Left renal cortex interstitium (tissue), 4 donors: ENCODE measurements at places on chromosomes 4 and X. TPM values are rescaled to one million over a fixed set of nuclear protein-coding genes. Genes with fewer than 3 reads are reported as not detected.

- DNase-seq, result no peak
Measured at GRCh38 chr4:44425614-44426208, 22.9 kb downstream of the KCTD8 start.

DNA sequence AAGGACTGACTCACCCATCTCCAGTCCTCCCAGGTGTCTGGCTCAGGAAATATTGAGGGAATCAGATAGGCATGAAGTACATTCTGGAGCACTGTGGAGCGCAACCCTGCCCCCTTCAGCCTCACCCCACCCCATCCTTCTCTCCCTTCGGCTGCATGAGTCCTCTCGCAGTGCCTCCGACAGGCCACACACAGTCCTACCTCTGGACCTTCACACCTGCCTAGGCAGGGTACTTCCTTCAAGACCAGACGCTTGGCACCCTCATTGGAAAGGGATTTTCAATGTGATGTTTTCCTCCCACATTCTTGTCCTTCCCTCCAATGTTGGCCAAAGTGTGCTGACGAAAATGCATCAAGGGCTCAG lies 26.8 kb upstream of the PPP2R2C start:
- DNase-seq, result no peak

The DCHS2 gene
- 11.3 TPM for polyA plus RNA-seq

The ASB12 gene
- 0.96 TPM for polyA plus RNA-seq

GRCh38 chrX:24761306-24761705 lies 67.6 kb downstream of the POLA1 start:
- DNase-seq, result no peak

- DNase-seq, result no peak
Measured at GRCh38 chrX:113828470-113828869, 755.4 kb upstream of the HTR2C start.

GRCh38 chr4:169369634-169370033 lies 98.9 kb upstream of the SH3RF1 start:
- DNase-seq, result no peak

The DRP2 gene
- polyA plus RNA-seq, result 2.2 TPM

GRCh38 chr4:122341886-122342285 lies 36.9 kb upstream of the ADAD1 start:
- DNase-seq, result no peak

The TNIP3 gene
- 2.3 TPM for polyA plus RNA-seq

DNA sequence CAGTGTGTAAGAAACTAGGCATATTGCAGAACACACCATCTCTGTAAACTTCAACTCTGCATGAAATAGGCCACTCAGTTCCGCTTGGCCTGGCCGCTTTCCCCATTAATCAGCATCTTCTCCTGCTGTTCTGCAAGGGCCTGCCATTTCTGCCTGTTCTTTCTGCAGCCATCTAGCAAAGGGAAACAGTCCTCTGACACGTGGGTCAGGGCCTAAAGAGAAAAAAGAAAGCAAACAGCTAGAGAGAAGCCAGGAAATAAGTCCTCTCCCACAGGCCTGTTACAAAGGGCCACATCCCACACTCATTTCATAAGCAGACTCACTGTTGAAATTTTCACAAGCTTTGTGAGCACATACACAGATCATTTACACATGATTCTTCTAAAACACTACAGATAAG lies 130.1 kb downstream of the PDE5A start:
- no peak for DNase-seq

The WDFY3 gene
- polyA plus RNA-seq, result 44.2 TPM

GRCh38 chrX:139844163-139844562 lies 88.7 kb downstream of the ATP11C start:
- DNase-seq, result no peak

GRCh38 chr4:79788884-79789283 lies 284.1 kb downstream of the ANTXR2 start:
- DNase-seq, result no peak

The PCDH10 gene
- 4.4 TPM for polyA plus RNA-seq

DNA sequence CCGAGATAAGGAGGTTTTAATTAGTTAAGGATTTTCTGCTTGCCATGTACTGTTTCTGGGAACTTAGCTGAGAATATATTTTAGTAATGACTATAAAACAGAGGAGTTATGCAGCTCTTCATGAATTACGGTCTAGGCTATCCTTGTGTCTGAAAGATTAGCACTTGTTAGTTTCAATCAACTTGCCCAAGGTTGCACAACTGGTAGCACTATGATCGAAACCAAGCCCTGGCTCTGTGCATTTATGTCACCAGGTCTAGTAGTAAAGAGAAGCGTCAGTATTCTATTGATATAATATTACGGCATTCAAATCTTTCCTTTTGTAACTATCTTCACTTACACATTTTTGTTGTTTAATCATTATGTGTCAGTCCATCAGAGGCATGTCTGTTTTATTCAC lies 176.0 kb downstream of the TLL1 start:
- no peak for DNase-seq

DNA sequence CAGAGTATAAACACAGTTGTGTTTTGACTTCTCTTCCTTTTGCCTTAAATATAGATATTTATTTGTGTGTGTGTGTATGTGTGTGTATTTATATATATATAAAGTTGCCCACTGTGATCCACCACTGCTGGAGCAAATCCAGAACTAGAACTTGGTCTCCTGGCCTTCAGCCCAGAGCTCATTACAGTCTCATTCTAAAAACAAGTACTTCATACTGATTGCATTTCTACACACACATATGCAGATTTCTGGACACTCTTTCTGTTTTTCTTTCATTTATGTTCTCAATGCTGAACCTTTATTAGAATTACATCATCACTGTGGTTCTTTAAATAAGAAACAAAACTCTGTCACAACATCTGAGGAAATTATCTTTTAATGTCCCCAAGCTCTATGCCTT lies 381 bp downstream of the TXK start:
- no peak for DNase-seq

DNA sequence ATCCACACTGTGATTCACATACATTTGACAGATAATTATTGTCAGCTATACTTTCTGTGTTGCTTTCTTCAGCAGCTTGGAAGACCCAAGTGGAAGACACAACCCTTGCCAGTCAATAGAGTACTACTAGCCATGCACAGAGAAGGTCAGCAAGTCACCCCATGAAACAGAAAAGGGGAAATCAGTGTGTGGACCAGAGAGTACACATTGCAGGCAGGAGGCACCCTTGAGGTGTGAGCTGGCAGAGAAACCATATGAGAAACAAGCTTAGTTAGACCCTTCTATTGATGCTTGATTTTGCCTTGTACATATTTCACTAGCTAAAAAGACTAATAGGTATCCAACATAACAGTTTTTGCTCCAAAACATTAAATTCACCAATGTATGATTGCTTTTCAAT lies 99.5 kb downstream of the NLGN4X start:
- DNase-seq, result no peak

GRCh38 chr4:146049802-146050201 lies 111.2 kb upstream of the ZNF827 start:
- no peak for DNase-seq

GRCh38 chrX:110287605-110288004 lies 30.3 kb downstream of the AMMECR1 start:
- DNase-seq, result no peak

GRCh38 chr4:54217642-54218495 lies 11.2 kb upstream of the PDGFRA start:
- no peak for DNase-seq

DNA sequence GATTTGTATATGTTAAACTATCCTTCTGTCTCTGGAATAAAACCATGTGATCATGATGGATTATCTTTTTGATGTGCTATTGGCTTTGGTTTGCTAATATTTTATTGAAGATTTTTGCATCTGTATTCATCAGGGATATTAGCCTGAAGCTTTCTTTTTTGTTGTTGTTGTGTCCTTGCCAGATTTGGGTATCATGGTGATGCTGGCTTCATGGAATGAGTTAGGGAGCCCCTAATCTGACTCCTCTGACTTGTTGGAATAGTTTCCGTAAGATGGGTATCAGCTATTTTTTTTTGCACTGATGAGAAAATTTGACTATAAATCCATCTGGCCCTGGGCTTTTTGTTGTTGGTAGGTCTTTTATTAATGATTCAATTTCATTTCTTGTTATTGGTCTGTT lies 45.7 kb downstream of the ATP10D start:
- DNase-seq, result no peak

DNA sequence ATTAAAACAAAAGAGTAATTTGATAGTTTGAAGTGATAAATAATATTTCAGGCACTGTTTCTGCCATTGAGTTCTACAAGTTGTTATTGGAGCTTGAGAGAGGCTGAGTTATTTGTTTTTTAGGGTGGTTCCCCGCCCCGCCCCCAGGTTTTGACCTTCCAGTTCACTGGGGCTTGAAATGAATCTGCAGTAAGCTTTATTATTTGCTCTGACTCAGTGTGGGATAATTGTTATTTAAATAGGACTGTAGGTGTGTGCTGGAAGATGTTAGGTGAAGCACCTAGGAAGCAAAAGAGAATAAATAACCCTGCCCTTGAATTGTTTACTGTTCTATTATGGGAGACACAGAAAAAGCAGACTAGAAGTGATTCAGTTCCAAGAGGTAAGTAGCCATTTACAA lies 81.2 kb upstream of the KCNIP4 start:
- DNase-seq, result no peak

The FABP2 gene
- polyA plus RNA-seq, result 1.3 TPM

DNA sequence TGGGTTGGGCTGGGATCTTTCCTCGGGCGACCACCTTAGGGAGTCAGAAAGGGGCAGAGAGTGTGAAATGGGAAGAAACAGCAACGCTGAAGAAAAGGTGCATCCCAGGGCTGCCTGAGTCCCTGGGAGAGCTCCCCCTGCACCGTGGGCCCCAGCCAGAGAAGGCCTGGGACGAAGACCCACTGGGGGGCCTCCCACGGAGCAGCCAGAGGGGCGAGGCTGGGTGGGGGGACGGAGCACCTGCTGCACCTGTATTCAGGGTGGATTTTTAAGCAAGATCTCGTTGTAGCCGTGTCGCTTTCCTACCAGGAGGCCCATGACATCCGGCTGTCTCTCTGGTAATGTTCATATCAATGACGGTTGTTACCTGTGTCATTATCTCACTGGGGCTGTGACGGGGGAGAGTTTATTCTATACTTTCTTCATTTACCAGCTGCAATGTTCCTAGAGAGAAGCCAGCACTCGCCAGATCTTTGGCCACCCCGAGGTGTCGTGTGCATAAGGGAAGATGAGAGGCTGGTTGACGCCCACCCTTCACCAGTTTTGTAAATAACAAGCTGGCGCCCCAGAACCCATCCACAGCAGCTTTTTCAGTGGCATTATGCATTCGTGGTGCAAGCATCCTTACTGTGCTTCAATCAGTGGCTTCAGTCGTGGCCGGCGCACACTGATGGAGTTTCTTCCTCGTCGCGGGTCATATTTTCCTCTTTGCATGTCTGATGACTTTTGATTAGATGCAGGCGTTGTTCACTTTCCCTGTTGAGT lies 5.6 kb upstream of the PCGF3 start:
- DNase-seq, result no peak

GRCh38 chrX:115350711-115351381 lies 61.3 kb downstream of the LUZP4 start:
- DNase-seq, result no peak

DNA sequence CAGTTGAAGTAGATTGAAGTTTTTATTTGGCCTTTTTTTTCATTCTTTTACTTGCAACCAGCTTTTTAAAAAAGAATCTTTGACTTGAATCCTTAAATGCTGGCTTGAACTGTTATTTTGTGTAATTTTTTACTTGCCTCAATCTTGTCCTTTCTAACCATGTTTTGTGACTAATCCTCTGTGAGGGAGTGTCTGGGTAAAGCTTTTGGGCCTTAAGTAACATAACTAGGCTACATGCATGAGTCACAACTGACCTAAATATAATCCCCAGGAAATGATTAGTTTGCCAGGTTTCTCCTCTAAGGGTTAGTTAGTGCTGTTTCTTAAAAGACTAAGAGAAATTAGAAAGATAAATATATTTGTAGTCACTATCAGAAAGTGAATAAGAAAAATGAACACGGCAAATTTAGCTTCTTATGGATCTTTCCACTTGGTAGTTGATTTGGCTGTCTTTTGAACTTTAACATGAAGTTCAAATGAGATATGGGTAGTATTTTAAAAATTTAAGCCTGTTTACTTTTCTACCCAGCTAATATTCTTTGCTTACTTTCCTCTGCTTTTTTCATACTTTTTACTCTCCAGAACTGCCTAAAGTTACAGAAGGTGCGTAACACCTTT lies 13.0 kb downstream of the EXOC1 start:
- no peak for DNase-seq

- no peak for DNase-seq
Measured at GRCh38 chr4:13484749-13485221, 645 bp upstream of the RAB28 start.

The CTAG2 gene
- polyA plus RNA-seq, result not detected

The UGT2A1 gene
- polyA plus RNA-seq, result 1.3 TPM

DNA sequence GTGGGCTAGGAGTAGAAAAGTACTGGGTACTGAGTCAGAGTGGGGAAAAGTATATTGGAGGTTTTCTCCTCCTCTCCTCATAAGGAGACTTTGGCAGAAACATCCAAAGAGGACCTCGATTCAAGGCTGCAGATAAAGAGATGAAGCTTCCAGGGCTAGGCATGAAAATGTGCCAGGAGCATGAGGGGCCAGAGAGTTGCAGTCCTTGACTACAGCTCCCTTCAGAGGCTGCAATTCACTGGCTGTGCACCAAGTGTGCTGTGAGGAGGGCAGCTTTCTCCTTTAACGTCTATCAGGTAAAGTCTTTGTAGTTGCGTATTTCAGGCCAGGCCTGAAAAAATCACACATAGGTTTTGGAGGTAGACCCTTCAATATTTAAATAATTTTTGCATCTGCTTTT lies 174.9 kb upstream of the VEGFC start:
- DNase-seq, result no peak

The ANKRD37 gene
- 10.8 TPM for polyA plus RNA-seq

DNA sequence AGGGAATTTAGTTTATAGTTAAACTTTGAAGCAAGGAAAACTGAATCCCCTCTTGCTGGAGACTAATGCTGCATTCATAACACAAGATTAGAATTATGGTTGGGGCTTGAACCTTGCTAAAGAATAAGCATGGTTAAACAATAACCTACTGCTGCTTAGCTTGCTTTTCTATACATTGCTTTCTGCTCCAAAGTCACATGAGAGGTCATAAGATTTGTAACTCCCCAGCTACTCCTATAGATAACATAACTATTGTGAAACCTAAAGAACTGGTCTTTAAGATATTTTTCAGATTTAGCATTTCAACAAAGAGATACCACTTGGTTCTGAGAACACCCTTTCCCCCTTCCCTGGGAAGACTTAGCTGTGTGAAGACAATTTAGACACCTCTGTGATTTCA lies 17.1 kb upstream of the HADH start:
- DNase-seq, result no peak

DNA sequence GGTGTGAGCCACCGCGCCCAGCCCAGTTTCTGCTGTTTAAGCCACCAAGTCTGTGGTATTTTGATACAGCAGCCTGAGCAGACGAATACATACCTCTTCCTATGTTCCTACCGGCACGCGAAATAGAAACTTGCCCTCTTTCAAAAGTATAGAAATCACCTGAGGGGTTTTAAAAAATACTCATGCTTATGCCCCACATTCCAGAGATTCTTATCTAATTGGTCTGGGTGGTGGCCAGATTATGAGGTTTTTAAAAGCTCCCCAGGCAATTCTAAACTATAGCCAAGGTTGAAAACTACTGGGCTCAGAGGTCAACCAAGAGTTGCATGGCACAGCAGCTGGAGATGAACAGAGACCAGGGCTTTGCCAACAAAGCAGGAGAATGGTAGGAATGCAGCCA lies 24.9 kb upstream of the HUWE1 start:
- no peak for DNase-seq

GRCh38 chr4:39134683-39135306 lies 47.5 kb upstream of the WDR19 start:
- DNase-seq, result peak; percentile 7
